Neuronal stem cell (in vitro differentiated cells): ENCODE measurements at places on chromosomes 4 and X.

DNA sequence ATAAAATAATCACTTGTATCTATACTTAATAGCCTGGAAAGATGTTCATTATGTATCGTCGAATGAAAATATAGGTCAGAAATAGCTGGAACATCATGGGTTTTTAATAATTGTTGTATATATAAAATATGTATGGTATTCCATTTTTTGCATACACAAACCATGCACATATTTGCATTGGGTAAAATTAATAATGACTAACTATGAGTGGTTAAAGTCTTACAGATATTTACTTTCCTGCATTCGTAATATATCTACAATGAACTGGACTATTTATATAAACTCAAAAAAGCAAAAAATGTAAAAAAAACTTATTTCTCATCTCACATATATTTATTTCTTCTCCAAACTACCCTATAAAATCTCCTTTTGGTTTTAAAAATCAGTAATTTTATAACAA is 46.0 kb downstream of the CYLC1 start:
- no peak for DNase-seq

- no peak for DNase-seq
Measured at GRCh38 chr4:20049889-20050288, 201.8 kb upstream of the SLIT2 start.

GRCh38 chr4:1516261-1516660 is 110.0 kb upstream of the NKX1-1 start:
- no peak for DNase-seq

DNA sequence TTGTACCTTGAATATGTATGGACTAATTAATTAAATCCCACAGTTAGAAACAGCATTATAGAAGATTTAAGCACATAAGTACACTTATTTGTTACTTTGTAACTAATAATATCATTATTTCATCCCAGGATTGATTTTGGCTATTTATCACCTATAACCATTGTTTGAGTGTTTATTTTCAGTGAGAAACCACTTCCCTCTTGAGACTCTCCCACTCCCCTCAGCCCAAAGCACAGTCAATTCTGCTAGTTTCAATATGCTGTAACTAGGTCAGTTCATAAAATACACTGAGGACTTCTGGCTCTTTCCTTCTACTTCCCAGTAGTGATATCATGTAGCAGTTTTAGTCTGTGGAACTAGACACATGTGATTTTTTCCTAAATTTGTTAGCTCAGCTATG is 16.3 kb downstream of the OFD1 start:
- no peak for DNase-seq

GRCh38 chr4:106422766-106423165 is 54.2 kb upstream of the GIMD1 start:
- DNase-seq = no peak

DNA sequence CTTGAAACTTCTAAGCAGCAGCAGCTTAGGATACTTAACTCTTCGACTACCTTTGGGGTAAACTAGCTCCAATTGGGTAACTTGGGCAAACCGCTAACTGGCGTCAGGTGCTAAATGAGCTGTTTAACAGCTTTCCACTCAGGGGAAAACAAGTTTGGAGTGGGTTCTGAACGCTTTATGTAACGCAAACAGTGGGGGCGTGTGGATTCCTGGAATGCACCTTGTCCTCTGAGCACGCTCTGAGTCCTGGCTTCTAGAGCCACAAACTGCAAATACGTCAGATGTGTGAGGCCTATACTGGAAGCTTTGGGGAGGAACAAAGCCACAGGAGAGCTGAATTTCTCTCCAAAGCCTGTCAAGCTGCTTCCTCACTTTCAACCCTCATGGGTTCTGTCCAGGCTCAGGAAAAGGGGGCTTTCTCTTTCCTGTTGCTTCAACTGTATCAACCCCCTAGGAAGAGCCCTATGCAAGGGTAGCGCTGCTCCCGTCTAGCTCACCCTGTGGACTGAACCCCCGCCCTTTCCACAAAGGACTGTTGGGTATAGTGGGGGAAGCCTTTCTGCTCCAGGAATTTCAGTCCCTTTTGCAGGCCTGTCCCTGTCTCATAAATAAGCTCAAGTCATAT is 4.5 kb upstream of the WDR1 start:
- no peak for DNase-seq

GRCh38 chr4:168795346-168795745 is 214.7 kb downstream of the CBR4 start:
- no peak for DNase-seq
